ENCODE measurements at places on chromosomes 7 and 10.

DNA sequence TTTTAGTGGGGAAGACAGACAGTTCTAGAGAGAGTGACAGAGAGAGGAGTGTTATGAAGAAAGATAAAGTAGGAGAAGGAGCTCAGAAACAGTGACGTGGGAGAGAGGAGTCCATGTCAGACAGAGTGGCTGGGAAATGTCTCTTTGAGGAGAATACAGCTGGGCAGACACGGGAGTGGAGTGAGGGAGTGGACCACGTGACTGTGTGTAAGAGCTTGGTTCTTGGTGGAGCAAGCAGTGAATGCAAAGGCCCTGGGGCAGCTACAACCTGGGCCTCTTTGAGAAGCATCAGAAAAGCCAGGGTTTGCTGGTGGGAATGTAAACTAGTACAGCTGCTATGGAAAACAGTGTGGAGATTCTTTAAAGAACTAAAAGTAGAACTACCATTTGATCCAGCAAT lies 11.9 kb upstream of the PLEKHS1 start:
- DNase-seq: no peak

DNA sequence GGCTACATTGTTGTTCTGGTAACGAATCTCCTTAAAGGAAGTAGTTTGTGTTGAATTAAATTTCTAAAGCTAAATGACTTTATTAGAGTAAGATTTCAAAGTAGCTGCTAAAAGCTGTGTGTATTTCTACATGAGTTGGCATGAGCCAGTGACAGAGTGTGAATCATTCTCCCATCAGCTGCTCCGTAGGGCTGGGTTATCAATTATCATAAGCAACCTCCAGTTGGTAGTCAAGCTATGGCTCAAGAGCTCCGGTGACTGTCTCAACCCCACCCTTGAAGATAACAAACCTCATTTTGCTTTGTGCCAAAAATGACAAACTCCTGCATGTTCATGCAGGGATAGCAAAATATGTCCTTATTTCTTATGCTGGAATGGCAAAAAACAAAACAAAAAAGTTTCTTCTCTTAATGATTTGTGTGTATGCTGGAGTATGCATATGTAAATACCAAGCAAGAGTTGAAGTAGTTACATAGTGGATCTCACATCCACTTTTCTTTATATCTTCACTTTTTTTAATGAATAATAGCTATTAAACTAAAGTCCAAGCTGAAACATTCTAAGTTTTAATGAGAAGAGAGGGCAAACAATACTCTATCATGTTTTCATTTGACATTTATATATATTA lies 249.4 kb downstream of the CACNA2D1 start:
- peak; percentile 47 for DNase-seq

- peak; percentile 39 for DNase-seq
Measured at GRCh38 chr10:70381471-70382421, 679 bp downstream of the LRRC20 start.

GRCh38 chr10:97520520-97520919 lies 21.8 kb downstream of the UBTD1 start:
- no peak for DNase-seq

DNA sequence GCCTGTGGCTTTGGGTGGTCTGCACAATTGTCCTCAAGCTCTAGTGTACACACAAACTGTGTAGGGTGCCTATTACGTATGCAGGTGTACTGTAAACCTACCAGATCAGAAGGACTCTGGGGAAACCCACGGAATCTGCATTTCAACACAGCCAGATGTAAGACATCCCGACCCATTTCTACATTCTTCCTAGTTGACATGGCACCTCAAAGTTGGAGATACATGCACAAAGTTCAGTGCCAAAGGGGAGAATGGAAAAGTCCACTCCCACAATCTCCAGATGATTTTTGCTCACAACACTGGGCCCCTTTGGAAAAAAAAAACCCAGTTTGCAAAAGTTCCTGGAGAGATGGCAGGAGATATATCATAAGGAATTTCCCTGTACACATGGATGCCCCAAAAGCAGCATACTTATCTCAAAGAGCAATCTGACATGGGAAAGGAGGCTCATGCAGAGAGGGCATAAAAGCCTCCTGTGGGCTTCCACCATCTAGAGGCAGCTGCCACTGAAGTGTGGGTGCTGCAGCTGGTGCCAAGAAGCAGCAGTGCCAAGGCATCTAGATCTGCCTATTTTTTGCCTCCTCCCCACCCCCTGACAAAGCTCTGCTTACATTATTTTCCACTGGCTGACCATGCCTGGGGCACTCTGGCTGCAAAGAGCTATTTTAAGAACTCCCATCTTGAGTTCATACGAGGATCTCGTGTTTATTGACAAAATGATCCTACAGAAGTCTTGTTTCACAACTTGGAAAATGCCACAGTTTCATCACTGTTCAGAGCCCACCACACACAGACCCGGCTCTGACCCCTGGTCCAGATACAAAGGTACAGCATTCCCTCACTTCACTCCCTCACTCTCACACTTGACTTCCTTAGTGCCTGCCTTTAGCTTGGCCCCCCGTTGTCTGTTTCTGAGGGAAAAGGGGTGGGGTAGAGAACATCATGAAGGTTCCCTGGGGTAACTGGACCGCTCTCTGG lies 12.9 kb downstream of the TECTB start:
- no peak for DNase-seq

GRCh38 chr7:137879357-137880158 lies 32.8 kb upstream of the DGKI start:
- peak; percentile 30 for DNase-seq

GRCh38 chr7:45363669-45364068 lies 206.1 kb downstream of the RAMP3 start:
- DNase-seq: no peak

DNA sequence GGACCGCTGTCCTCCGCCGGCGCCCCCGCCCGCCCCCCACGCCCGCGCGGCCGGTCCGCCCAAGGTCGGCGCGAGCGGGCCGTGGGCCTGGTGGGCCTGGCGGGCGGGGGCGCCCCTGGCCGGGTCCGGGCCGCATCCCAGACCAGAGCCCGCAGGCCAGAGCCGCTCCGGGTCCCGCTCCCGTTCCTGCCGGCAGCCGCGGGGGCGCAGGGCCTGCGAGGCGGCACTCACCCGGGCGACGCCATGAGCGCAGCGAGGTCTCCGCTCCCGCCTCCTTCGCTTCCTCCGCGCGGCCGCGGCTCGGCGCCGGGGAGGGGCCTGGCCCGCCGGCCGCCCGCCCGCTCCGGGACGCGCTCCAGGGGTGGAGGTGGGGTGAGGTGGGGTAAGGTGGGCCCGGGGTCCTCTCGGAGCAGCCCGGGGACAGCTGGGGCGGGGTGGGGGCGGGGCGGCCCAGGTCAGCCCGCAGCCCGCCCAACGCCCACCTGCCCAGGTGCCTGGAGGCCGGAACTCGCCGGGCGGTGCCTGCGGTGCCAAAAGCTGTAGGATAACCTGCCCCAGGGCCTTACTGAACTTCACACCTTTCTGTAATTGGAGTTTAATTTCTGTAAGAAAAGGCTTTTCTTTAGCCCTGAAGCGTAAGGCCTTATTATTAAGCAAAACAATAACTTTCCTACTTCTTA lies at the start of gene URGCP:
TSS of gene URGCP (minus strand) at position 266 of the 680 bp plus-strand sequence. CDS start at position 245, 21 bp downstream.
- DNase-seq: peak; percentile 49

- DNase-seq: no peak
Measured at GRCh38 chr7:115911465-115911864, 119.1 kb downstream of the TFEC start.

Measured in fibroblast of skin of right biceps (primary cell).